Activated CD8-positive, alpha-beta memory T cell treated with anti-CD3 and anti-CD28 coated beads, Interleukin-2, amount 10 ng/mL, durations not matched to agents 7 days and 5 days (primary cell): ENCODE measurements at places on chromosomes 7 and 10. TPM values are rescaled to one million over a fixed set of nuclear protein-coding genes. Genes with fewer than 3 reads are reported as not detected.

DNA sequence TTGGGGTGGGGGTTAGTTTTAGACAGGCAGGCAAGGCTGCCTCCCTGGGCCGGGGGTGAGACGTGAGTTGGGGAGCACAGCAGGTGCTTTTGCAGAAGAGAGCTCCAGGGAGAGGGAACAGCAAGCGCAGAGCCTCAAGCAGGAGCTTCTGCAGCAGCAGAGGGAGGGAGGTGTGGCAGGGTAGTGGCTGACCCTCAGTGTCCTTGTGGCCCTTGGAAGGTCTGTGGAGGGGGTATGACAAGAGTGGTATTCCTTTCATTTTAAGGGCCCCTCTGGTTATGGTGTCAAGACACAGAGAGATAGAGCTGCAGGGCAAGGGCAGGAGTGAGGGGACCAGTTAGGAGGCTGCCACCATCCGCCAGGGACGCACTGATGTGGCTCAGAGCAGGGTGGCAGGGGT lies 138.9 kb downstream of the EBF3 start:
- H3K27me3 ChIP-seq = no peaks in the 10 kb centered on the region
- no peaks in the 10 kb centered on the region for H3K36me3 ChIP-seq
- no peak for DNase-seq
- no peaks in the 10 kb centered on the region for H3K4me1 ChIP-seq

DNA sequence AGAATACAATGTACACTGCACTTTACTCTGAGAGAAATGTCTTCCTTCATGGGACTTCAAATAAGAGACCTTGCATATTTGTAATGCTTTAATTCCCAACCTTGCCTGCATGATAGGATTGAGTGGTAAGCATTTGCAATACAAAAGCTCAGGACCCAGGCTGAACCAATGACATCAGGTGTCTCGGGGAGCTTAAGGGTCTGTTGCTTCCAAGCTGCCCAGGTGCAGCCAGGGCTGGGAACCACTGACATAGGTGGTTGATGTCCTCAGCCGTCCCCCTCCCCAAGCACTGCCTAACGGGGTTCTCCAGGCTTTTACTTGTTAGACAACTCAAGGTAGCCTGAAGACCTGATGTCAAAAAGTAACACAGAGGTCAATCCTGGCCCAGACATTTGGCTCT lies 29.1 kb downstream of the FIGNL1 start:
- H3K27me3 ChIP-seq = no peaks in the 10 kb centered on the region
- peaks cover 18% of the 10 kb centered on the region for H3K4me1 ChIP-seq

DNA sequence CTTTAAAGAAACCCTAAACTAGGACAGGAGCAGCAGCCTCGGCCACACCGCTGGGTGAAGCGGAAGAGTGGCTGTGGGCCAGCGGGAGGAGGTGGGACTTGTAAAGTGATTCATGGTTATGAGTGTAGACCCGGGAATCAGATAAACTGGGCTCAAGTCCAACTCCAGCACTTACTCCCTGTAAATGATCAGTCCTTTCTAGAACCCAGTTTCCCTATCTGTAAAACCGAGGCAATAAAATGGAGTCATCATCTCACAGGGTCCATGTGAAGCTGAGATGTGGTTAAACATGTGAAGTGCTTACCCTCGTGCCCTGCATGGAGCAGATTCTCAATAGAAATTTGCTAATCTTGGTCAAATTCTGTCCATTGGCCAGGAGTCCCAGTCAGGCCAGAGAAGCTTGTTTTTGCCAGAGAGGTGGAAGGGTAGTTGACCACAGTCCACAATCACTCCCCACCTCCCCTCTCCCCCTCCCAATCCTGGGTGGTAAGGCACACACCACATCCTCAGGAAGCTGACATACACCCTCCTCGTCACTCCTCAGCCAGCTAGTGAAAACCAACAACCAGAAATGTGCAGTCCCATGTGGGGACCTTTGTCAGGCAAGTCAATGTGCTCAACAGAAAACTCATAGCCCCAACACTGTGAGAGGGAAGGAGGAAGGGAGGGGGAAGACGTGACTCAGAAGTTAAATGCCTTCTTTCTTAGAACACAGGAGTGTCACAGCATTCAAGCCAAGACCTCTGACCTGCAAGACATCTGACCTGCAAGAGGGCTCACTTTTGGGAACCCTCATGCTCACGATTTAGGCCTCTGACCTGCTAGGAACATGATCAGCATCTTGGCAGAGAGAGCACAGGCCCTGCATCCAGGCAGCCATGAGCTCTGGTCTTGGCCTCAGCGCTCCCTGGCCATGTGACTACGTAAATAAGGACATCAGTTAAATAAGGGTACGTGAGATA lies 145.1 kb downstream of the PLXNA4 start:
- DNase-seq = peak; percentile 92
- H3K4me1 ChIP-seq = peaks cover 77% of the 10 kb centered on the region
- no peaks in the 10 kb centered on the region for H3K27me3 ChIP-seq
- peak overlapping the region; percentile 84 for H3K27ac ChIP-seq
- H3K36me3 ChIP-seq = peaks cover 9% of the 10 kb centered on the region

DNA sequence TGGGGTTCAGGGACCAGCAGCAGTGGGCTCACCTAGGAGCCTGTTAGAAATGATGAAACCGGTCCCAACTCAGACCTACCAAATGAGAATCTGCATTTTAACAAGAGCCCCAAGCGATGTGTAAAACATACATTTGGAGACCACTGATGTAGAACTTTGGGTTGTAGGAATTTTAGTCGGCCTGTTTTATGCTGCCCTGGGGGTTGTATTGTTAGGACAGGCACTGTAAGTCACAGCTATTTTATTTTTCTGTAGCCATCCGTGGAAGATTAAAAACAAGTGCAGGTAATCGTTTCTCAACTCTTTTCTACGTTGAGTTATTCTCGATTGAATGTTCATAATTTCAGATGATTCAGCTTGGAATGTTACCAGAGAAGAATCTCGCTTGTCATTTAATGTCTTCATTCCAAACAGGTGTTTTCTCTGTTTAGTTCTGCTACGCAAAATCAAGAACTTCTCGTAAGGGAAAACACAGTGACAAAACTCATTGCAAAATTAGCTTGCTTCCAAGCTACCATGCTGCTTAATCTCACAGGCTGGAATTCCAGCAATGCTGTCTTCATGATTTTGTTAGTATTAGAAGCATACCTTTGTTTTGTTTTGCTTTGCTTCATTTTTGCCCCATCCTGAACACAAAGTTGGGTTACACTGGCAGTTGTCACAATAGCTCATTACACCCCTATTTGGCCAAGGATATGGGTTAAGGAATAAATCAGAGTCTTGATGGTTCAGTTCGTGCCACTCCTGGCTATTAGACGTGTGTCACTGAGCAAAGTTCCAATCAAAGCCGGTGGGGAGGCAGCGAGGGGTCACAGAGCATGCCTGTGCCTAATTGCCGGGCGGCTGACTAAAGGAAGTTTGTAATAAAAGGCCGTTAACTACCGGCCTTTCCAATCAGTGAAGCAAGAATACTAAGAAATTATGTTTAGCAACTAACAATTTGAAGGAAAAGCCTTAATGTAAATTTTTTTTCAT lies 676.9 kb downstream of the GATA3 start:
- H3K27ac ChIP-seq = no peak overlapping the region
- H3K4me1 ChIP-seq = no peaks in the 10 kb centered on the region
- H3K36me3 ChIP-seq = no peaks in the 10 kb centered on the region
- no peak overlapping the region for H3K4me3 ChIP-seq
- DNase-seq = no peak

Gene SLC18A3
- not detected for total RNA-seq

Gene CTAGE6
- 0.73 TPM for total RNA-seq

Gene PNLIPRP1
- not detected for total RNA-seq

Gene CLDN4
- total RNA-seq = 0.12 TPM
